ENCODE measurements at places on chromosomes 13 and 19. TPM values are rescaled to one million over a fixed set of nuclear protein-coding genes. Genes with fewer than 3 reads are reported as not detected.

Gene PTGER1
- 0.27 TPM for total RNA-seq

Gene MCEMP1
- not detected for total RNA-seq

Gene LGALS14
- not detected for total RNA-seq

Gene NDUFA7
- 28.6 TPM for total RNA-seq

Gene S1PR2
- 3.6 TPM for total RNA-seq

All from B cell (primary cell).